ENCODE measurements at places on chromosomes 4 and X.

DNA sequence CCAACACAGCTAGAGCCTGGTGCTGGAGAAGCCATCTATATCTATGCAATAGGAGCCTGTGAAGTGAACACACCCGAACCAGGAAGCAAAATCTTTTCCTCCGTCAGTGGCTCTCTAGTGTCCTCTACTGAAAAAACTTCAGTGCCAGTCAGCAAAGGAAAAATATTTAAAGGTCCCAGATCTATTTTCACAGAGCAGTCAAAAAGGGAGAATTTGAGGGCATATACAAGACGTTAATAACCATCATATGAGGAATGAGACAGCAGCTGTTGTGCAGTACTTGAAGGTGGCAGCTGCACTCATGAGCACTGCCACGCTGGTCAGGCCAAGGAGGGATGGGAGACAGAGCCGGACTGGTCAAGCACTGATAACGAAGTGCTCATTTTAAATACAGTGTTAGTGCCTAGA is 14.4 kb downstream of the MCUB start:
- no peak for DNase-seq

DNA sequence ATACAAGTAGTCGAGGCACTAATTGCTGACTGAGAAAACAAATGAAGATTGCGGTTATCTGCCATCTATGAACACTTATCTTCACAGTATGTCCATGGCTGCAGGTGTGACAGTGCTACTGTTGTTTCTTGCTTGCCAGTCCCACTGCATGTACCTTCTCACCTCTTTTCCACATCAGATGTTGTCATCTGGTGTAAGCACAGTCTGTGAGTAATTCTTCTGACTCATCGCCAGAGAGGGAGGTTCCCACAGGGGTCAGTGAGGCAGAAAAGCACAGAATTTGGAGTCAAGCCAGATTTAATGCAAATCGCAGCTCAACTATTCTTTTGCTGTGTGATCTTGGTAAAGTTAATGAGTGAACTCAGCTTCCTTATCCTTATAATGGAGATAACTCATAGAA is 144.4 kb downstream of the GLRA2 start:
- DNase-seq = no peak

DNA sequence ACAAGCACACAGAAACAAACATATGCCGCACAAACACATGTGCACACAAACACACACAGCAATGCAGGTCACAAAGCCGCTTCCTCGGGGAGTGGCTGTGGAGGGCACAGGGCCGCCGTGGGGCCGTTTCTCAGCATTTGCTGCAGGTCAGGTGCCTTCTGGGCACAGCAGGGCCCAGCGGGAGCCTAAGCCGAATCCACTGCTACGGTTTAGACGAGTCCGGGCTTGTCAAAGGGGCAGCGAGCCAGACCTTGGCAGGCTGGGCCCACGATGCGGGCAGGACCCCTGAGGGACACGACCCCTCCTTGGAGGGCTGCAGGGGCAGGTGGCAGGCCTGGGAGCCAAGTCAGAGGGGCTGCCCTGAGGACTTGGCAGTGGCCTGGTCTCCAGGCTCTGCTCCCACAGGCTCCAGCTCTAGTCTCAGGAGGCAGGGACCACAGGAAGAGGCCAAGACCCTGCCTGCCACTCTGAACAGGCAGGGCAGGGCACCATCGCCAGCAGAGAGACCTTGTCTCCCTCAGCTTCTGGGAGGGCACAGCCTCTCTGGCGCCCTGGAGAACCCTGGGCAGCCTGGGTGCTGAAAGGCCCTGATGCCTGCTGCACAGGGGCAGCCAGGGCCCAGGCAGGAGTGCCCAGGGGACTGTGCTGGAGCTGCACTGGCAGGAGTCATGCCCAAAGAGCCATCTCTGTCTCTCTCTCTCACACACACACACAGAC is 5.5 kb upstream of the ATP2B3 start:
- DNase-seq = no peak

DNA sequence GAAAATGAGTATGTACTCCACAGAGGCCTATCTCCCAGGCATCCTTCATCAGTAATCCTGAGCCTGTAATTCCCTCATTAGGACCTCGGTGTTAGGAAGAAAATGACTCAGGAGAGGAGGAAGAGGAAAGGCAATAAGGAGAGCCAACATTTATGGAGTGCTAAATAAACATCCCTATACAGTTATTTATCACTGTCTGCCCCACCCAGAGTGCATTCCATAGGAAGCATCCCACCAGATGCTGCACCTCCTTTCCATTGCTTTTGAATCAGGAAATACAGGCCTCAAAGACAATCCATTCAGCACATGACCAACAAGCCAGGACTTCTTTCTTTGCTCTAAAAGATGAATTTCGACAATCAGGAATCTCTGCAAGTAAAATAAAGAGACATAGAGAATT is 47.6 kb downstream of the USP38 start:
- DNase-seq = no peak

DNA sequence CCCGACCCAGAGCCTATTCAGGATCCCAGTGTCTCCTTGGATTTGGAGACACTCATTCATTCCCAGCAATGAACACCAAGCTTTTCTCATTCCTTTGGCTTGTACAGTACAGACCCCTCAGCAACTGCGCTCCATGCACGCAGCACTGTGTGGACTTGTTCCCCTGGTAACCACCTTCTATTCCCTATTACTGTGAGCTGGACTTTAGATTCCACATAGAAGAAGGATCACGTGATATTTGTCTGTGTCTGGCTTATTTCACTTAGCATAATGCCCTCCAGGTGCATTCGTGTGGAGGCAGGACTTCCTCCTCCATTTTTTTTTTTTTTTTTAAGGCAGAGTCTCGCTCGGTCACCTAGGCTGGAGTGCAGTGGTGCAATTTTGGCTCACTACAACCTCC is 106.4 kb downstream of the PHKA2 start:
- no peak for DNase-seq

DNA sequence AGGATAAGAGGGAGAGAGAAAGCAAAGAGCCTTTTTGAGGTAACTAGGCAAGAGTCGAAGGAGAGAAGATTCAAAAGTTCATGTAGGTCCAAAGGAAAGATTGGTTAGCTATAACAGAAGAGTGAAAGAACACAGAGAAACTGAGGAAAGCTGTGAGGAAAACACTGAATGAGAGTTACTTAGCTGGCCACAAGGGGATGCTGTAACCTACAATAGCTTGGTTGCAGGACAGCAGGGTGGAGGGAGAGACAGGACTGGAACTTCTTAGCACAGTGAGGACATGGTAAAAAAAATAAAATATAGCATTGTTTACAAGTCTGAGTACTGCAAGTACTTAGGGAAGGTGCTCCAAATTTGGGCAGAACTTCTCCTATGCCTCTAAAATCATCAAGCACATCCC is 48.3 kb downstream of the RAI2 start:
- DNase-seq = no peak

DNA sequence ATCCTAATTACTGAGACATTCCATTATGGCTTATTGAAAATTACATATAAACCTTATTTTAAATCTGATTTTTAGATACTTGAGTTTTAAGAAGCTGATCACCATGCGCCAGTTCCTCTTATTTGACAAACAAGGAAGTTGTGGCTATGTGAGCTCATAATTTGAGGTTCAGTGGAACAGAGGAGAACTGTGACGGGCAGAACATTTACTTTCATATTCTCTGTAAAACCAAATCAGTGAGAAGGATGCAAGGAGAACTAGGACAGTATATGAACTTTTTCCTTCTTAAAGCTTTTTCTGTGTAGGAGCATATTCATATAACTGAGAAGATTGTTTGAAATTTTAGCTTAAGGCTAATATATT is 25.3 kb downstream of the STIM2 start:
- DNase-seq = no peak

- no peak for DNase-seq
Observed at GRCh38 chr4:157115613-157116335, 39.8 kb downstream of the GLRB start.

- DNase-seq = no peak
Observed at GRCh38 chr4:76995776-76996175, 46.2 kb downstream of the SEPTIN11 start.

DNA sequence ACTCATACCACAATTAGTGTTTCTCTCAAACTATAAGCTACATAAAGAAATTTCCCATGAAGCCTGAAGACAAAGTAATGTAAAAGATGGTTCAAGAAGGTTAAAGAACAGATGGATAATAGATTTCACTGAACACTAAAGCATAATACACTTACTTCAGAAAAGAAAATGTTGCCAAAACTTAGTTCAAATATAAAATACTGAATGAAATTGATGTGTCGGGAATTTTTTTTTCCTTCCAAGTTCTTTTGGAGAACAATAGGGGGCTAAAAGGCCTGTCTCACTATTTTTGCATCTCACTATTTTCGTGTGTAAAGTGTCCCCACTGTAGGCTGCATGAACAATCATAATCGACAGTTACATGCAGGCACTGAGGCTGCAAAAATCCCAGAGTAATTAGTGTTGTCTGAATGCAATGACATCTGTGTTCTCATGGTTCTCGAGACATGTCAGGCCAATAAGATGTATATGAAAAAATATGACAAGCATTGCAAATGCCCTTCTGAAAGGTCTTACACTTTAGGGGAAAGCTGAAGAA is 11.9 kb upstream of the MAB21L2 start:
- DNase-seq = no peak

GRCh38 chr4:8461086-8461485 is 20.5 kb downstream of the TRMT44 start:
- DNase-seq = no peak

GRCh38 chr4:188161167-188161566 is 21.9 kb downstream of the TRIML1 start:
- no peak for DNase-seq
